ENCODE measurements at places on chromosomes 7 and 10.

- no peak for DNase-seq
Observed at GRCh38 chr10:112202561-112203241, 19.1 kb upstream of the GPAM start.

GRCh38 chr7:100952641-100953040 lies 3.3 kb downstream of the MUC3A start:
- DNase-seq: no peak

DNA sequence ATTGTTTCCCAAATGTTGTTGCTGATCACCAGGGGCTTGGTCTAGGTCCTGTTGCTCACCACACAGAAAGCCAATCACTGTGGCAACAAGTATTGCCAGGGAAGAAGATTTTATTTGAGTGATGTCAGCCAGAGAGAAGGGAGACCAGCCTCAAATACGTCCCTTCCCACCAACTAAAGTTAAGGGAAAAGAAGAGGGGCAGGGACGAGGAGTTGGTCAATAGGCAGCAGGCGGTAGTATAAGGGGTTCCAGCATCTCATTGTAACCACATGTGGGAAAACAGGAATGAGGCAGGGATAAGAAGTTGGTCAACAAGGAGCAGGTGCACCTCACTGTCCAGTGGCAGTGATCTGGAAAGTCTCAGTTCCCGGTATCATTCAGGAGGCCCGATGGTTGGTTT lies 138.9 kb upstream of the KCNMA1 start:
- DNase-seq: no peak

- DNase-seq: no peak
Observed at GRCh38 chr7:27157702-27158431, 1.4 kb upstream of the HOXA7 start.

DNA sequence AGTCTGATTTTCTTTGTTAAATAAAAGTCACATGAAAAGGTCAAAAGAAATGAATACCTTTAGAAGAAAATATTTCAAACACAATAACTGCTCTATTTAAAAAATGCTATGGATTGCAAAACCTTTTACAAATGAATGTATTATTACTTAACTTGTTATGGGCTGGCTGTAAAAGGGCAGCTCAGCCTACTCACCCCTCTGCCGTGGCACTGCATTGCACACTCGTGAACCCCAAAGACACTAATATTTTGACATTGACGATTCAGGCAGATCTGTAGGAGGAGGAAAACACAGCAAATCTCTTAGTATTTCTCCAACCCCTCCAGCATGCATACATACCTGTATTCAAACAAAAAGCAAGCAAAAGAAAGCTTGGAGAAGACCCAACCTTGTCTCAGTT lies 149.5 kb downstream of the FANK1 start:
- no peak for DNase-seq
